ENCODE measurements at places on chromosomes 6 and 20. TPM values are rescaled to one million over a fixed set of nuclear protein-coding genes. Genes with fewer than 3 reads are reported as not detected.

The TFAP2A gene
- total RNA-seq = 0.72 TPM

- peaks cover 10% of the 10 kb centered on the region for H3K4me1 ChIP-seq
- DNase-seq = no peak
- H3K36me3 ChIP-seq = peaks cover 7% of the 10 kb centered on the region
- no peak overlapping the region for H3K27ac ChIP-seq
- H3K4me3 ChIP-seq = no peak overlapping the region
- H3K27me3 ChIP-seq = no peaks in the 10 kb centered on the region
Observed at GRCh38 chr6:166551754-166552495, 34.6 kb downstream of the RAMACL start.

DNA sequence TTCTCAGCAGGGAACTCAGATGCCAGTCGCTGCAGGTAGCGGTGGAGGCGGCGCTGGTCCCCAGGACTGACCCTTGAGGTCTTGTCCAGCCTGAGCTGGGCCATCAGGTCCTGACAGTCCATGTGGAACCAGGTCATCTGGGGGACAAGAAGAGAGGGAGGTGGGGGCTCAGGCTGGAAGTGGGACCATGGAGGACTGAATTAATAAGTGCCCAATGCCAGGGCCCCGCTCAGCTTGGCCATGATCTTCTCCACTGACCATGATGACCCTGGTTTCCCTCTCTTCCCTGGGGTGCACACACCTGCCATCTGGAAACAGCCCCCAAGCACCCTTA is 47.0 kb downstream of the KIAA1755 start:
- H3K4me1 ChIP-seq = peaks cover 23% of the 10 kb centered on the region
- no peak overlapping the region for H3K27ac ChIP-seq
- no peak for DNase-seq

GRCh38 chr6:3081960-3082359 is 13.7 kb downstream of the RIPK1 start:
- no peak for DNase-seq
- H3K4me3 ChIP-seq = no peak overlapping the region
- H3K36me3 ChIP-seq = peaks cover 56% of the 10 kb centered on the region
- H3K27ac ChIP-seq = no peak overlapping the region
- no peaks in the 10 kb centered on the region for H3K27me3 ChIP-seq
- no peaks in the 10 kb centered on the region for H3K4me1 ChIP-seq

GRCh38 chr20:59933849-59934585 is 580 bp upstream of the SYCP2 start:
- peak; percentile 49 for DNase-seq
- H3K27me3 ChIP-seq = no peaks in the 10 kb centered on the region
- H3K4me3 ChIP-seq = peak overlapping the region; percentile 51
- H3K36me3 ChIP-seq = no peaks in the 10 kb centered on the region
- peaks cover 5% of the 10 kb centered on the region for H3K4me1 ChIP-seq
- no peak overlapping the region for H3K27ac ChIP-seq
